ENCODE measurements at places on chromosomes 7 and 10. TPM values are rescaled to one million over a fixed set of nuclear protein-coding genes. Genes with fewer than 3 reads are reported as not detected.

DNA sequence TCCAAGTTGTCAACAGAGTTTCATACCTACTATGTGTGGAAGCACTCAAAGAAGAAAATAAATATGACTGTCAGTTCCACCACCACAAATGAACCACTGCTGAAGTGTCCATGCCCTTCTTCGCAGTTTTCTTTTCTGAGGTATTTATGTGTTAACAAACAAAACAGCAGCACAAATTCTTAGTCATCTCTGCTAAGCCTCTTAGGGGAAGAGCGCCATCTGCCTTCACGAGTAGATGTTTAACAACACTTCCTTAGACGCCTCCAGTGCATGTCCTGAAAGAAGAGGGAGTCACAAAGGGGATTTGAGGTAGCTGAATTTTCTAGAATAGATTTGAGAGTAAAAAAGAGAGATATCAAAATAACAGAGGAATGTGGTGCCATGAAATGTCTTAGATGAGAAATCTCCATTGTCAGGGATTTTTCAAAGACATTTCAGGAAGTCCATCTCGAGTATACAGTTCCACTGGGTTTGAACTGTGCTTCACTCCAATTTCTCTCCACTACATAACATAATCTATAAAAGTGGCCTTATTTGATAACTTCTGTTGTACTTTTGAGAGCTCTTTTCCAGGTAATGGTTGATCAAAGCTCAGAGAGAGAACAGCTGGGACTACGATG, 775.3 kb upstream of the POM121L12 start:
- no peak for DNase-seq

DNA sequence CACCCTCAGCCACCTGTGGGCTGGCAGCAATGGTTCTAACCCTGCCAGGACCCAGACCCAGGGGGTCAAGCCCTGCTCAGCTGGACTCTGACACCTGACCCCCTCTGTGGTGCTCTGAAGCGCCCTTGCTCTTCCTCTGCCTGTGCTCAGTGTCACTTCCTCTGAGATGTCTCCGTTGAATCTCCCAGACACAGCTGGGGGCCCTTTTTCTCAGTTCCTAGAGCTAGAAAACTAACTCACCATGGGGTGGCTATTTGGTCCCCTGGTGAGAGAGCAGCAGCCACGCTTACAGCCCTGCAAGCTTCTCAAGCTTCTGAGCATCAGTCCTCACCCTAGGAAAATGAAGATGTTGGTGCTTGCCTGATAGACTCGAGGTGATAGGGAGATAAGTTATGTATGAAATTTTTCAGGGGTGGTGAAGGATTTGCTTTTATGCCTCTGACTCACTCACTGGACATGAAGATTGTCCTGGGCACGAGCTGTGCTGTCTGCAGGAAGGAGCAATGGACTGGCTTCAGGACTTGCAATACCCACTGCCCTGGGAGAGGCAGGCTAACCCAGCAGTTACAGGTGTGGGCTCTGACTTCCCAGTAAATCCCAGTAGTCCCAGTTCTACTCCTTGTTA, 29.6 kb downstream of the COL13A1 start:
- no peak for DNase-seq

PRSS37 gene
- polyA plus RNA-seq: 0.21 TPM

GRCh38 chr7:28125431-28126409, 54.9 kb downstream of the JAZF1 start:
- no peak for DNase-seq

- no peak for DNase-seq
These were observed 709.3 kb upstream of the AUTS2 start for GRCh38 chr7:68888971-68889385.

- no peak for DNase-seq
These were observed 18.7 kb downstream of the AFAP1L2 start for GRCh38 chr10:114385557-114385956.

ANKRD61 gene
- 0.61 TPM for polyA plus RNA-seq

DNA sequence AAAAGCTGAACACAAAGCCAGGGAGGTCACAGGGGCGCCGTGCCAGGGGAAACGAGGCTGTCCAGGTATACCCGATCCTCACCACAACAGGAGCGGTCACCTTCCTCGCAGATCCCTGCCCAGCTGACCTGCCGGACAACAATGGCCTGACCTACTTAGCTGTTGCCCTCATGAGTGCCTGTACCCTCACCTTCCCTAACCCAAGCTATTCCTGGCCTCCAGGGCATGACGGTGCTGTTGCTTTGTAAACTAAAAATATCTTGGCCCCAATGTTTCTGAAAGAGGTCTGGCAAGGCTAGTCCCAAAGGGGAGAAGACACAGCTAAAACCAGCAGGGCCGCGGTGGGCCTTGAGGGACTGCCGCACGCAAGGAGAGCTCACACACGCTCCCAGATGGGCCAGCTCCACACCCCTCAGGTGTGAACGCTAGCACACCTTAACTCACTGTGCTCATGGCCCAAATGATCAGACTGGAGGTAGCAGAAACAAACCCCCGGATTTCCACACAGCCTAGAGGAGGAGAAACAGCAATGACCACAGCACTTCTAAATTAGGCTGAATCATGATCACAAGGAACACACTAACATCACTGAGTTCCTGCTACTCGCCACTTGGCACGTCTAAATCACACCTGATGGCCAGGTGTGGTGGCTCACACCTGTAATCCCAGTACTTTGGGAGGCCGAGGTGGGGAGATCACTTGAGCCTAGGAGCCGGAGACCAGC, 66.3 kb upstream of the CYTH3 start:
- DNase-seq: no peak

GRCh38 chr7:26291251-26291650, 411 bp upstream of the SNX10 start:
- no peak for DNase-seq

CLCN1 gene
- 0.22 TPM for polyA plus RNA-seq

- DNase-seq: no peak
These were observed 569.1 kb upstream of the KCND2 start for GRCh38 chr7:119703895-119704294.

DNA sequence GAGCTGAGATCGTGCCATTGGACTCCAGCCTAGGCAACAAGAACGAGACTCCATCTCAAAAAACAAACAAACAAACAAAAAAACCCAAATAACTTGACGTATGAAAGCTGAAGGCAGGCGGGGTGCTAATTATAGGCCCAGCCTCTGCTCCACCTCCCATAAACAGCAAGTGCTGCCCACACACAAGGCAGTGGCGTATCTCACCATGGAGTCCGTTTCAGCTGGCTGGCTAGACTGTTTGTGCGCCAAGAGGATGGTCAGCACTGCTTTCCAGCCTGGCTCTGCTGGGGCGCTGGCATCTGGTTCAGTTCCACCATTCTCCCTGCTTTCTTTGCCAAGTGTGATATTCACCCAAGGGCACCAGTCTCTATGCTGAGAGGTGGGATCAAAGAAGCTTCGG, 29.1 kb downstream of the ZC3HC1 start:
- DNase-seq: no peak

DNA sequence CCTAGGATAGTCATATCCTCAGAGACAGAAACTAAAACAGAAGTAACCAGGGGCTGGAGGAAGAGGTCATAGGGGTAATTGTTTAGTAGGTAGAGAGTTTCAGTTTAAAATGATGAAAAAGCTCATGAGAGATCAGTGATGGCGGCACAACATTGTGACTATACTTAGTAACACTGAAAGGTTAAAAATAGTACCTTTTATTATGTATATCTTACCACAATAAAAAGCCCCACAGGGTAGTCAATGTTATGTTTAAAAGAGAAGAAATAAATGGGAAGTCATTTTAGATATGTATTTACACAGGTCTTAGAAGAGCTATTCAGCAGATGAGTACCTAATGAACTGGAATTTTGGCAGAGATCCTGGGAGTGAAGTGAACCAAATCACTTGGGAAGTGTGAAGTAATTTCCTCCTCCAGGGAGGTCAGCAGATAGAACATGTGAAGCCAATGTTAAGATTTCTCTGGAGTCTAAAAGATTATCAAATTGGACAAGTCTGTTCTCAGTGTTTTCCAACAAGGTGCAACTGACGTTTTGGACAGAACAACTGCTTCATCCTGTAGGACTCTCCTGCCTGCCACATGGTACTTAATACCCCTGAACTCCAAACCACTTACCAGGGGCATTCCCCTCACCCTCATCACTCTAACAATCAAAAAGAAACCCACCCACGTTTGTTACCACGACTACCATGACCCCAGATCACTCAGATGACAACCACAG, 6.4 kb downstream of the CDCA7L start:
- no peak for DNase-seq

DNA sequence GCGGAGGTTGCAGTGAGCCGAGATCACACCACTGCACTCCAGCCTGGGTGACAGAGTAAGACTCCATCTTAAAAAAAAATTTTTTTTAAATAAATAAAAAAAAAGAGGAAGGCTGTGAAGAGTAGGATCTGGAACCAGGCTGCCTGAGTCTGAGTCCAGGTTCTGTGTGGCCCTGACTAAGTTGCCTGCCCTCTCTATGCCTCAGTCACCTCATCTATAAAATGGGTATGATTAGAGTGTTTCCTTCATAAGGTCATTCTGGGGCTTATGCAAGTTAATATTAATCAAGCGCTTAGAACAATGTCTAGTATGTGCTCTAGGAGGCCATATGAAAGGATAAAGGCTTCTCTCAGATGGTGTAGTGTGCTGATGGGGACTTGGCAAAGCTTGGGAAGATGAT, 12.3 kb downstream of the COL26A1 start:
- no peak for DNase-seq

DNA sequence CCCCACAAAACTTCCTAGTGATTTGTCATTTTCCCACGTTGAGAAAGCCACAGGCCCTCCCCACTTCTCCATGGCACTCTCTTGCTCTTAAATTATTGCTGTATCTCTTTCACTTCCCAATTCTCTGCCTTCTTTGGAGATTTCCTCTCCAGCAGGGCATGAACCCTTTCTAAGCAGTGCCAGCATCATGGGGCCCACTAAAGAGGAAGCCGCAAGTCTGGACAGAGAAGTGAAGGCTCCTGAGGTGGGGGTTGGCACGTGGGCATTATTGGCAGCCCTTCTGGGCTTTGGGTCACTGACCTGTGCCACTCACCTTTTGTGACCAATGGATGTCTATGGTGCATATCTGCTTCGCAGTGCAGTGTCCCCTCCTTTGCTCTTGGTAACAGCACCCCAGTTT, 97.7 kb upstream of the TCF7L2 start:
- no peak for DNase-seq

DNA sequence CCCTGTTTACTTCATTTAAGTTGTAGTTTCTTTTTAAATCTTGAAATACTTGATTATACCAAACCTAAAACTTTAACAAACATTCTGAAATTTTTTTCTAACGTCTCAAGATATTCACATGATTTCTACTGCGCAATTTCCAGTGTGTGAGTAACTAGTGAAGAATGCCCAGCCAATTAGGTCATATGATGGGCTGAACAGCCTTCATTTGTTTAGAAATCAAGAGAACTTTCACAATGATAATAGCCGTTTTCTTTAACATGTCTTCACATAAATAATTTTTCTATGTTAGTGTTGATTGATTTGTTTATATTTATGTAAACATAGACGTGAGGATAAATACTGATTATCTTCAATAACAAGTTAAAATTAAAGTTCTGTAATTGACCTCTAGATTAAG, 21.8 kb downstream of the STAM start:
- no peak for DNase-seq

KIF11 gene
- 26.6 TPM for polyA plus RNA-seq

DNA sequence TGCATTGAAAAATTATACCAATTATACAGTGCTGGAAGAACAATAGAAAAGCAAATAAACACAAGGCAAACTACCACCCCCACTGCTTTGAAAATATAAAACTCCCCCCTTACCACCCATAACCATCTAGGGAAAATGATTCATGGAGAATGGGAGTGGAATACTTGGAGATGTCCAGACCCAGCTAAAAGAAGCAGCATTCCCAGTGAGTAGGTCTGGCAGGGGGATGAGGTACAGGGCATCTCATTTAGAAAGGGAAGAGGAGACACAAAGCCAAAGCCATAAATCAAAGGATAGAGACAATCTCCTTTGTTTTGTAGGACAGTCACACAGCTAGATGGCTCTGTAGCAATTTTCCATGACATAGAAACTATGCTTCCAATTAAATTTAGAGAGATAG, 36.0 kb upstream of the DGKI start:
- DNase-seq: no peak

COMMD3 gene
- 83.7 TPM for polyA plus RNA-seq

DNA sequence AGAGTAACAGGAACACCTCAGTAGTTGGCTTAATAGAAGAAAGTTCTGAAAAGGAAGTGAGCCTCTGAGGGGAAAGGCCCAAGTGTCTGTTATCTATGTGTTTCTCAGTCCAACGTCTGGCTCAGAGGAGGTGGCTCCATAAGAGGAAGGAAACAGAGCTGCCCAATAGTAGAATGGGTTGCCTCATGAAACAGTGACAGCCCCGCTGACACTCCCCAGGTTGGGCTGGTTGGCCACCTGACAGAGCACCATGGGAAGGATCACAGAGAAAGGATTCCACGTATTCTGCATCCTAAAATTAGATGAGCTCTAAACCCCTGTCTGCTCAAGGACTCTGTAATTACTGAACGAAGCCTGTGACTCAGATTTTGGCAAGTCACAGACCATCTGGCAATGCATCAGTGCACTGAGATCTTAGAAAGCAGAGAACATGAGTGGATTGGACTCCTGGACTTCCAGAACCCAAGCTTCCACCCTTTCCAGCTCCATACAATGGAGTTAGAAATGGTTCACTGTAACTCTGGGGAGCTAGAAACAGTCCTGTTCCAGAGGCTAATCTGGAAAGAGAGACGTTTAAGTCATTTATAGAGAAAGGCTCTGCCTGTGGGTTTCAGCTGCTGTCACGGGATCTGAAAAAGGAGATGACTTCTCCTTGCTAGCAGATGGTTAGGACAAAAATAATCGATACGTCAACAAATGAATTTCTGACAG, 2.9 kb downstream of the PKD2L1 start:
- DNase-seq: no peak

DNA sequence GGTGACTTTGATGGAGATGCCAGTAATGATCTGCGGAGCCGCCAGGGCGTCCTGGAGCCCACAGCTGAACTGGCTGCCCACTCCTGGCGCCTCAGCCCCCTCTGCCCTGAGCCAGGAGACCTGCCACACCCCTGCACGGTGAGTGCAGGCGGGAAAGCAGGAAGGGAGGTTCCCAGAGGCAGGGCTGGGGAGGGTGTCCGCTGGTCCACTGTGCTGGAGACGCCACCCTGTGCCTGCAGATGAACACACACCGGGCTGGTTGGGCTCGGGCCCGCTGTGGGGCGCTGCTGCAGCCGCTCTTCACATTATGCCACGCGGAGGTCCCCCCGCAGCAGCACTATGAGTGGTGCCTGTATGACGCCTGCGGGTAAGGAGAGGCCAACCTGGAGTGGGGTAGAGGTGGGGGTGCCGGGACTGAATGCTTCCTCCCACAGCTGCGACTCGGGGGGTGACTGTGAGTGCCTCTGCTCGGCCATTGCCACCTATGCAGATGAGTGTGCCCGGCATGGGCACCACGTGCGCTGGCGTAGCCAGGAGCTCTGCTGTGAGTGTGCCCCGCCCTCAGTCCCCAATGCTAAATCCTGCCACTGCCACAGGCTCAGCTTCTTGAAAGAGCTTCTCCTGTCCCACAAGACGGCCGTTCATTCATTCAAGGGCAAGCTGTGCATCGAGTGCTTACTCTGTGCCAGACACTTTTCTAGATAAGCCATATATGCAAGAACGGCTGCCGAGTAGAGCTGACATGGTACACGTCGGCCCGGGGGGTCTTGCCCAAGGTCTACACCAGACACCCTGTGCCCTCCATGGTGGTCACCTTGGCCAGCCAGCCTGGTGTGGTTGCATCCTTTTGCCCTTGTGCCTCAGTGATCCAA, 14.3 kb upstream of the ZNF467 start:
- DNase-seq: no peak

Data from renal pelvis (tissue), 12 donors.